PC-3 (cell line): ENCODE measurements at places on chromosomes 4 and X. TPM values are rescaled to one million over a fixed set of nuclear protein-coding genes. Genes with fewer than 3 reads are reported as not detected.

The MMRN1 gene
- total RNA-seq: 0.69 and 0.73 TPM in 2 replicates

The SSX4 gene
- total RNA-seq: not detected in 2 replicates

The IRF2 gene
- 7.7 TPM in 2 replicates for total RNA-seq

The ARMCX1 gene
- total RNA-seq: not detected in 2 replicates

The GPR82 gene
- total RNA-seq: not detected in 2 replicates

The UGT2B11 gene
- total RNA-seq: not detected in 2 replicates

DNA sequence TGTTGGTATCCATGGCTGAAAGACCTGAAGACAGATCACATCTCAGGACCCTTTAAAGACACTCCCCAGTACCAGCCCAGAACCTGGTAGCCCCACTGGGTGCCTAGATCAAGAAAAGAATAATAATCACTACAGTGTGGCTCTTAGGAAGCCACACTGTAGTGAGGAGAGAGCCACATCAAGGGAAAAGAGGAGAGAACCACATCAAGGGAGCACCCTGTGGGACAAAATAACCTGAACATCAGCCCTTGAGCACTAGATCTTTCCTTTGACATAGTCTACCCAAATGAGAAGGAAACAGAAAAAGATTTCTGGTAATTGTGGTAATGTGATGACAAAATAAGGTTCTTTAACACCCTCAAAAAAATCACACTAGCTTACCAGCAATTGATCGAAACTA, 15.3 kb downstream of the RTL3 start:
- H3K36me3 ChIP-seq: no peaks in the 10 kb centered on the region
- DNase-seq: no peak
- no peak overlapping the region for H3K27ac ChIP-seq
- H3K4me3 ChIP-seq: no peak overlapping the region
- no peaks in the 10 kb centered on the region for H3K27me3 ChIP-seq
- peaks cover 12% of the 10 kb centered on the region for H3K4me1 ChIP-seq

- H3K36me3 ChIP-seq: no peaks in the 10 kb centered on the region
- H3K27ac ChIP-seq: no peak within 1 kb of the TSS
- no peaks in the 10 kb centered on the region; the same call in 1 of the 2 replicates for H3K27me3 ChIP-seq
Measured at GRCh38 chrX:3006495-3006894, at the start of gene ARSH. ARSH (plus strand) TSS chrX:3006546; CDS start chrX:3006613, 67 bp downstream.

GRCh38 chr4:54879576-54879975, 221.8 kb downstream of the KIT start:
- peaks cover 28% of the 10 kb centered on the region for H3K27me3 ChIP-seq
- H3K4me3 ChIP-seq: no peak overlapping the region
- H3K36me3 ChIP-seq: no peaks in the 10 kb centered on the region
- H3K4me1 ChIP-seq: no peaks in the 10 kb centered on the region
- no peak overlapping the region for H3K27ac ChIP-seq

DNA sequence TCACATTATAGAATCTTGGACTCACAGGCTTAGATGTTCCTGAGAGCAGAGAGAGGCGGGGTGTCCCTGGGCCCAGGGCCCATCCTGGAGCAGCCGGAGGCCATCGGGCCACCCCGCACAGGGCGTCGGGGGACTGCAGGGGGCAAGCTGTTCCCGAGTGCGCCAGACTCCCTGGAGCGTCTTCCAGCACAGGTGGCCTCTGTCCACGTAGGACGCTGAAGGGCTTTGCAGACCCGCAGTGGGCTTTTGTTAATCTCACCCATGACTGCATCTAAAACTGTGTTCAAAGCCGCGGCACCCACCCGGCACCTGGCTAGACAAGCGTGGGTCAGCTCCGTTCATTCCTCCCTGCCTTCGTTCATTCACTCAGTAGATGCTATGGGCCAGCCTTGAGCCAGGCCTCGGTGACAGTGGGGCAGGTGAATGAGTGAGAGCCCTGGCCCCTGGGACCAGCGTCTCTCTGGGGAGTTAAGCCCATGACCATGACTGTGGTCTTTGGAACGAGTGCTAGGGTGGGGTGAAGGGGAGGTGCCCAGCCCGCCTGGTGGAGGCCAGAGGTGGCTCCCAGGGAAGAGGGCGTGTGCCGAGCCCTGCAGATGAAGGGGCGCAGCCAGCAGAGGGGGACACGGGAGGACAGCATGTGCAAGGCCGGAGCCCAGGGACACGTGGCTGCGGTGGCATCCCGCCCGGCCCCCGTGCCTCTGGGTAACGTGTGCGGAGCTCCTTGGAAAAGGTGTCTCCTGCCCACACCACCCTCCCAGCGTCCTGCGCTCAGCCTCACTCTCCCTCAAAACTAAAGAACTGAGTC, 98.3 kb downstream of the HMX1 start:
- no peak overlapping the region for H3K4me3 ChIP-seq
- no peaks in the 10 kb centered on the region for H3K4me1 ChIP-seq
- no peaks in the 10 kb centered on the region for H3K36me3 ChIP-seq

DNA sequence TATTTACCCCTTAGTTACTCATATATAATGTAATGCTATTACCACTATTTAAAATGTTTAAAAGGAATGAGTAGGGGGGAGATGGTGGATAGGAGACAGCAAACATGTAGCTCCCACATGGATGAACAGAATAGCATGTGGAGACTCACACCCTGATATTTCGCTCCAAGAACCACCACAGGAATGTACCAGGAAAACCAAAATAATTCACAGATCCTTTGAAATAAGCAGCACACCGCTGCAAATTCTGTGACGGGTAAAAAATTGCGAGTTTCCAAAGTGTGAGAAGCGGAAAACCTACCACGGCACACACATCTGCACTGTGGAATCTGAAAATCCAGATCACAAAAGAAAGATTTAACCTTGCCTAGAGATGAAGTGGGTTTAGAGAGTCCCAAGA, 428.2 kb downstream of the TLL1 start:
- no peaks in the 10 kb centered on the region for H3K36me3 ChIP-seq
- H3K27ac ChIP-seq: no peak overlapping the region
- no peaks in the 10 kb centered on the region for H3K27me3 ChIP-seq
- no peak for DNase-seq

- no peaks in the 10 kb centered on the region for H3K36me3 ChIP-seq
- no peaks in the 10 kb centered on the region for H3K27me3 ChIP-seq
- H3K27ac ChIP-seq: no peak overlapping the region
- no peak for DNase-seq
- H3K4me3 ChIP-seq: no peak overlapping the region
- H3K4me1 ChIP-seq: no peaks in the 10 kb centered on the region
Measured at GRCh38 chr4:185238215-185238681, 28.9 kb downstream of the SNX25 start.

DNA sequence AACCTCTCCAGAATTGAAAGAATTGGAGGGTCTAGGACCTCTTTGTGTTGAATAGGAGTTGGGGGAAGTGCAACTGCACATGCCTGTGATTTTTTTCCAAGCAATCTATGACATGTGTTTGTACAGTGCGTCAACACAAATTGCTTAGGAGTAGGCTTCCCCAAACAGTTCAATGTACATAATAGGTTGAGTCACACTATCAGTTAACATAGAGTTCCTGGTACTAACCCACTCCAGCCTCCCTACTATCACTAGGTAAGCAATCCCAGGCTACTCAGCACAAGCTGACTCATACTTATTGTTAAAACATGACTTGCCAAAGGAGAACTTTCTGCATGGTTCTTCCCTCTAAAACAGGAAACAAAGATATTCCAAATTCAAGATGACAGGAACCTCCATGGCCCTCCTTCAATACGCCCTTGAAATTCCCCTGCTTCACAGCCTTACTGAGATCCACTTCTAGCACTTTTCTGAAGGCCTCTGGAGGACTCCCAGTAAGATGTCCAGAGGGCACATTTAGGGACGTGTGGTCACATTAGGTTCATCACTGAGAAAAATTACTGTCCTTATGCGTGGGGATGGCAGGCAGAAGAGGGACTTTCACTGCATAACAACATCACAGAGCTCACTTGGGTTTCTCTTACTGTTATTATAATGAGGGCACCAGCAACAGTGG, 8.4 kb upstream of the VSIG1 start:
- H3K27me3 ChIP-seq: no peaks in the 10 kb centered on the region
- H3K4me3 ChIP-seq: no peak overlapping the region
- H3K4me1 ChIP-seq: peaks cover 53% of the 10 kb centered on the region
